ENCODE measurements at places on chromosomes 2 and 18. TPM values are rescaled to one million over a fixed set of nuclear protein-coding genes. Genes with fewer than 3 reads are reported as not detected.
A peak's percentile ranks its signal among the peaks of the same experiment; 100 is the strongest.

DNA sequence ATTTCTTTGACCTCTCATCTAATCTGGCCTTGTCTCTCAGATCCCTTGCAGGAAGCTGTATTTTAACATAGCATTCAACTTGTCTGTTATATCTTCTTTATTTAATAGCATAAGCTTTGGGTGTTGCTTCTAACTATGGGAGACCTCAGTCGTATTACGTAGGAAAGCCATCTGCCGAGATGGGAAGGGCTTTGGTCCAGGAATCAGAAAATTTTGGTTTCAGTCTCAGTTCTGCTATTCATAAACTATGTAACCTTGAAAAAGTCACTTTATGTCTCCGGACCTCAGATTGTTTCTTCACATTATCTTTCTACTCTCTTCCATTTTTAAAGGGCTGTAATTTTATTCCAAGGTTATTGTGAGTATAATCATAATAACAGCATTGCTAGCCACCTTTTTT, 297.7 kb downstream of the SATB2 start:
- H3K4me3 ChIP-seq, result no peak overlapping the region
- no peaks in the 10 kb centered on the region for H3K36me3 ChIP-seq
- peaks cover 4% of the 10 kb centered on the region for H3K4me1 ChIP-seq
- no peaks in the 10 kb centered on the region for H3K27me3 ChIP-seq
- peak overlapping the region; percentile 61 for H3K27ac ChIP-seq

DNA sequence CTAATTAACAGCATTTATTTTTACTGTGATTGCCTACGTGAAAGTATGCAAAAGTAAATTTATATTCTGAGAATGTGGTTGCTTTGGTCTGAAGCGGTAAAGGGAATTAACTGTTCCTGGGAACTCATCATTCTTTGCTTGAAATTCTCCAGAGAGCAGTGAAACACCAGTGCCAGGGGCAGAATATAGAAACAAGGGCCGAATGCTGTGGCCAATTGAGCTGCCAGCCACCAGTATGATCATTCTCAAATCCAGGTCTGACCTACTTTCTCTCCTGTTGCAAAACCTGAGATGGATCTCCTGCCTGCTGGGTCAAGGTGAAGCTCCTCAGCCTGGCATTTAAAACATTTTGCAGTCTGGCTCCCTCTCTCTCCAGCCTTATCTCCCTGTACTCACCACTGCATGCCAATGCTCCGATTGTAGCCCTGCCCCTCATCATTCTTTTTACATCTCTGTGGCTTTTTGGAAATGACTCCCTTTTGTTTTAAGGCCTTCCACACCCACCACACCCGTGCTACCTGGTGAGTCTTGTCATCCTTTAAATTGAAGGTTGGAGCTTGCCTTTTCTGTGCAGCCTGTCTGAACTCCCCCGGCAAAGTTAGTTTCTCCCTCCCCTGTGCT, 94.5 kb upstream of the TMEM178A start:
- H3K27me3 ChIP-seq, result no peaks in the 10 kb centered on the region
- no peaks in the 10 kb centered on the region for H3K36me3 ChIP-seq
- H3K4me3 ChIP-seq, result no peak overlapping the region
- no peak overlapping the region for H3K27ac ChIP-seq

The LAMA1 gene
- total RNA-seq, result 24.9 TPM

- H3K4me1 ChIP-seq, result no peaks in the 10 kb centered on the region
- H3K27ac ChIP-seq, result no peak overlapping the region
- no peak overlapping the region for H3K4me3 ChIP-seq
- no peak for DNase-seq
These were observed 16.3 kb downstream of the ODC1 start for GRCh38 chr2:10431797-10432196.

The EFR3B gene
- total RNA-seq, result 0.51 TPM

DNA sequence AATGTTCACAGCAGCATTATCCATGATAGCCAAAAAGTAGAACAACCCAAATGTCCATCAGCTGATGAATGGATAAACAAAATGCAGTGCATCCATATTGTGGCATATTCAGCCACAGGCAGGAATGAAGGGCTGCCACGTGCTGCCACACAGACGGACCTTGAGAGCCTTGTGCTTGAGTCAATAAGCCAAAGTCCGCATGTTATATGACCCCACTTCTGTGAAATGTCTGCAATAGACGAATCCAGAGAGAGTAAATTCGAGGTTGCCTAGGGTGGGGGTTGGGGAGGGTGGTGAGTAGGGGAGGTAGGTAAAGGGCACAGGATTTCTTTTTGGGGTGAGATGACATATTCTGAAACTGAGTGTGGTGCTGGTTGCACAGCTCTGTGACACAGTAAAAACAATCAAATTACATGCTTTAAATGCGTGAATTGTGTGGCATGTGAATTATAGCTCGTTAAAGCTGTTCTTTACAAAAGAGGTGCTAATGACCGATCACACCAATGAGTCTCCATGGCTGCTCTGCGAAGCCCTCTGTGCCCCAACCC, 38.9 kb upstream of the LDLRAD4 start:
- no peak overlapping the region for H3K27ac ChIP-seq
- DNase-seq, result no peak
- H3K27me3 ChIP-seq, result no peaks in the 10 kb centered on the region

DNA sequence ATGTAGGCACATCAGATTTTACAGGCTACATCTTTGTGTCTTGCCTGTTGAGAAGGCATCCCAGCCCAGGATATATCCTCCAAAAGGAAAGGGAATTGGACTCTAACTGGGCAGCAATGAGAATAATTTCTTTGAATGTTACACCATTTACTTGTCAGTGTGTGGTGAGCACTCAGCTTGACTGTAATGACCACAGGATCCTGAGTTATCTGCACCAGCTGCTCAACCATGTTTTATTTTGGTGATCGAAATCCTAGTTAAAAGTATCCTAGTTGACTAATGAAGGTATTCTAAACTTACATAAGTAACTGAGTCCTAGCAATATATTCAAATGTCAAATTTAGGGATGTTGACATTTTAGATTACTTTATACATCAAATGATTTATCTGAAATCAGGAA, 123.0 kb downstream of the MYO3B start:
- no peak overlapping the region for H3K27ac ChIP-seq
- H3K27me3 ChIP-seq, result no peaks in the 10 kb centered on the region
- no peak overlapping the region for H3K4me3 ChIP-seq
- no peaks in the 10 kb centered on the region for H3K36me3 ChIP-seq
- no peak for DNase-seq
- H3K4me1 ChIP-seq, result no peaks in the 10 kb centered on the region

- no peak for DNase-seq
- no peaks in the 10 kb centered on the region for H3K36me3 ChIP-seq
- H3K4me3 ChIP-seq, result no peak overlapping the region
- H3K27me3 ChIP-seq, result no peaks in the 10 kb centered on the region
- no peaks in the 10 kb centered on the region for H3K4me1 ChIP-seq
- H3K27ac ChIP-seq, result no peak overlapping the region
These were observed 114.5 kb downstream of the ERBB4 start for GRCh38 chr2:212424082-212424481.

DNA sequence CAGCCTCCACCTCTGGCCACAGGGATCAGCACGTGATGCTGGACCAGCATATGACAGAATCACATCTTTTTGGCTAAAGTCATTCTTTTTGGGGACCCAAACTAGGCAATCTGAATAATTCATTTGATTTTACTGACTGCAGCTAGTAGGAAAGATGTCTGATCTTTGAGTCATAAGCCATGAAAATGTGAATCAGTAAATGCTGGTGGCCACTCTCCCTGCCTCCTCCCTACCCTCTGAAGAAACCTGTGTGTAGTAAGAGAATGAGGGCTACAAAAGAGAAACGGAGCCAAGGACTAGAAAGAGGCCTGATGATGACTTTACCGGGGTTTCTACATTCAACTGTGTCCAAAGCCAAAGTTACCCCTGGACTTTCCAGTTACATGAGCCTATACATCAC, 10.1 kb upstream of the LRPPRC start:
- H3K4me1 ChIP-seq, result no peaks in the 10 kb centered on the region
- H3K36me3 ChIP-seq, result no peaks in the 10 kb centered on the region
- DNase-seq, result peak; percentile 44
- no peak overlapping the region for H3K27ac ChIP-seq
- H3K27me3 ChIP-seq, result peaks cover 4% of the 10 kb centered on the region

The EHD3 gene
- total RNA-seq, result 30.6 TPM

- no peak overlapping the region for H3K4me3 ChIP-seq
- H3K27ac ChIP-seq, result no peak overlapping the region
- H3K4me1 ChIP-seq, result no peaks in the 10 kb centered on the region
- no peaks in the 10 kb centered on the region for H3K27me3 ChIP-seq
- H3K36me3 ChIP-seq, result no peaks in the 10 kb centered on the region
These were observed 3.7 kb downstream of the GPR35 start for GRCh38 chr2:240628808-240629618.

The SOWAHC gene
- total RNA-seq, result 7.1 TPM

The IL1F10 gene
- total RNA-seq, result not detected

DNA sequence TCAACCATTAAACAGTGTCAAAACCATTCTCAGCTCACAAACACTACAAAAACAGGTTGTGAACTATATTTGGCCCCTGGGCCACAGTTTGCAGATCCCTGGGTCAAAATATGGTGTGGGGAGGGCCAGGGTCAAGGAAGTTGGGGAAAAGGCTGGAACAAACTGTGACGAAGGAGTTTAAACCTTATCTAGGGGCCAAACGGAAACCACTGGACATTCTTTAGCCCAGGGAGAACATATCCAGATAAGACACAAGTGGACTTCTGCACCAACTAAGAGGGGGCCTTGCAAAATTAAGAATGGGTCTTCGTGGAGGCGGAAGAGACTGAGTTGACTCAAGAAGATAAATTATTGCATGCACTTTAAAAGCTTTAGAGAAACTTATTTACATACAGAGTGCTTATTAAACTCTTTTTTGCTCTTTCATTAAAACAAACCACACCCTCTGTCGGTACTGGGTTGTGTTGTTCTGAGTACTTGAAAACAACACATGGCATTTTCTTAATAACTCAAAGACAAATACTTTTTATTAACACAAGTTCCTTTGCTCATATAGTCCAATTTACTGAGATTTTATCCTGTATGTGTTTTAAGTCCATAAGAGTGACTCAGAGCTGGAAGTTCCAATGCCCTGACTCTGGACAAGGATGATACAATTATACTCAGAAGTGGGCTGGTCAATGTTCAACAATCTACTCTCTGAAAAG, 5.3 kb upstream of the ASAP2 start:
- H3K27me3 ChIP-seq, result no peaks in the 10 kb centered on the region
- no peaks in the 10 kb centered on the region for H3K36me3 ChIP-seq
- H3K27ac ChIP-seq, result no peak overlapping the region
- peaks cover 5% of the 10 kb centered on the region for H3K4me1 ChIP-seq
- H3K4me3 ChIP-seq, result no peak overlapping the region

GRCh38 chr2:240160291-240161086, 20.0 kb upstream of the OTOS start:
- no peak overlapping the region for H3K27ac ChIP-seq
- no peaks in the 10 kb centered on the region for H3K4me1 ChIP-seq
- no peaks in the 10 kb centered on the region for H3K36me3 ChIP-seq
- DNase-seq, result no peak
- no peaks in the 10 kb centered on the region for H3K27me3 ChIP-seq

DNA sequence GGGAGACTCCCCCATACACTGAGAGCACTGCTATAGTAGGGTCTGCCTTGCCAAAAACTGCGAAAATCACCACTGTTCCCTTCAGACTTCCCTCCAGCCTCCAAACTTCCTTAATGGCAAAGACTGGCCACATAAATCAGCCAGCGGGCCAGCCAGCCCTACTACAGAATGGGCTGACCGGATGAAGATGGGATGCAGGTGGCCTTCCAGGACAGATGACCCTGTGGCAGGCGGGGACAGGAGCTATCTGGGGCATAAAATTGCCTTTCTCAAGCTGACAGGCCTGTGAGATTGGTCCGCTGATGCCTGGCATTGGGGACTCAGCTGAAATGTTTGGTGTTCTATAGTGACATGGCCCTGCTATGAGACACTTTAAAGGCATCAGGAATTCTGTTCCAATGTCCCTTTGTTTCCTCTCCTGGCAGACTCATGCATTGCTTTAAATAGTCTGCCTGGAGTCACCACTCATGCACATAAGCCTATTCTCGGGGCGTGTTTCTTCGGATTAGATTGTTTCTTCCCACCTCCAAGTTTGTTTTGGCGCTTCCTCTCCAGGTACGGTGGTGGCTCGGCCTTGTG, 135.9 kb downstream of the ALPK2 start:
- DNase-seq, result no peak
- no peak overlapping the region for H3K4me3 ChIP-seq
- H3K36me3 ChIP-seq, result no peaks in the 10 kb centered on the region
- no peaks in the 10 kb centered on the region for H3K4me1 ChIP-seq
- no peak overlapping the region for H3K27ac ChIP-seq
- peaks cover 9% of the 10 kb centered on the region for H3K27me3 ChIP-seq

The PPP1R1C gene
- total RNA-seq, result 0.50 TPM
